ENCODE measurements at places on chromosomes 6 and 20.

GRCh38 chr20:48234951-48235350 lies 449.7 kb upstream of the SULF2 start:
- no peak for DNase-seq

DNA sequence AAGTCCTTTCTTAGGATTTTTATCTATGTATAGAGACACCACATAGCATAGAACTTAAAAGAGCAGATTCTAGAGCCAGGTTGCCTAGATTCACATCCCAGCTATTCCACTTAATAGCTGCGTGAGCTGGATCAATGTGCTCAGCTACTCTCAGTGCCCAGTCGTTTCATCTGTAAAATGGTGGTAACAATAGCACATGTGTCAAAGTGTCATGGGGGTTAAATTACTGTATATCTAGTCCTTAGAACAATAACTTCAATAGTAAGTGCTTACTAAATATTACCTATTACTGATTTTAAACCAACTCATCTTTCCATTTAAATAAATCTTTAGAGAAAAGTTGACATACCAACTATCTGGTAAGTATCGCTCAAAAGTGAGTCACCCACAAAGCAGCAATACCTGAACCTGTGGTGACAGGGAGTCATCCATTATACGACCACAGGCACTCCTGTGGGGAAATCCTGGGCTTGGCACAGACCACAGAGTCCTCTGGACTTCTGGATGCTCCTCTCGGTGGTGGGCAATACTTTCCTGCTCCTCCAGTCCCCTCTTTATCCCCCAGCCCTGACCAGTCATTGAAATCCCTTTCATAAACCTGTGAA lies 154.8 kb downstream of the PDSS2 start:
- no peak for DNase-seq

DNA sequence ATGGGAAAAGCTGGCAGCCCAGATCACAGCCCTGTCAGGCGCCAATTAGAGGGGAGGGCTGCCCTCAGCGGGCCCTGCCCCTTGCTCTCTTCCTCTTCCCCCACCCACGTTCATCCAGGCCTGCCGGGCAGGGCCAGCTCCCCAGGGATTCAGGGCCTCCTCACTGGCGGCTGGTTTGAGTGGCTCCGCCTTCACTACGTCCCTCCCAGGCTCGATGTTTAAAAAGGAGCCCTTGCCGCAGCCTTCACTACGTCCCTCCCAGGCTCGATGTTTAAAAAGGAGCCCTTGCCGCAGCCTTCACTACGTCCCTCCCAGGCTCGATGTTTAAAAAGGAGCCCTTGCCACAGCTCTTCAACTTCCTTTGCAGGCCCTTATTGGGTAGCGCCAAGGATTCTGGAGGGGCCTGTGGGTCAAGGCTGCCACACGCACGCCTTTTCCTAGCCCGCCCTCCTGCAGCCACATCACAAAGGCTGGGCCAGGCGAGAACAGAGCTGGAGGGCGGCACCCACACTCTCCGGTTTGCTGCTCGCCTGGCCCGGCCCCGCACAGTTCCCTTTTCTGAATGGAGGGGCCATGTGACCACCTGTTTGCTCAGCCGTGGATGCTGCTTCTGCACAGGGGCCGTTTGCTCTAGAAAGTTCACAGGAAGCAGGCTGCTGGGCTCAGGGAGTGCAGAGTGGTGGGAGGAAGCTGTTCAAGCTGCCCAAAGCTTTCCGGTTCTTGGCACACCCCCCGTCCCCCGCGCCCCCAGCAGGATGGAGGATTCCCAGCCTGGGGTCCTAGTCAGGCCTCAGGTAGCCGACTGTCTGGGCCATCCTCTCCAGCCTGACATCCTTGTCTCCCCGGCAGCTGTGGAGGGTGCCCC lies 1.6 kb downstream of the SLC17A9 start:
- DNase-seq = peak; percentile 29

GRCh38 chr6:159525445-159526025 lies 167.5 kb downstream of the SOD2 start:
- DNase-seq = no peak

GRCh38 chr6:155889410-155889809 lies 433.8 kb upstream of the NOX3 start:
- no peak for DNase-seq

- no peak for DNase-seq
Observed at GRCh38 chr6:83068616-83069015, 1.1 kb downstream of the DOP1A start.

GRCh38 chr6:37354526-37355384 lies 972 bp downstream of the RNF8 start:
- no peak for DNase-seq

DNA sequence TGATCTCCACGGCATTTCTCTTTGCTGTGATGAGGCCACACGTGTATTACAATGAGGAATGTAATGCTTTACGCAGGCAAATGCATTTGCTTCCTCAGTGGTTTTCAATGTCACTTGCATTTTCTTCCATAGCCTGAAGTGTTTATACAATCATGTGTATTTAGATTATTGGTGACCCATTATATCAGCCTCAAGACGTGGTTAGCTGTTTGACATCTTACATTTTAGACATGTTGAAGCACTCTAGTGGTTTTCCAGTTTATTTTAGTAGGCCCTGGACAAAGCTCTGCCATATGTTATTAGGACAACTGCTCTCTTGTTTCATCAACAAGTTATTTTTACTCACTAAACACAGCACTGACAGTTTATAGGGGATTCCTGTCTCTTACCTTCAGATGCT lies 200.4 kb downstream of the UTRN start:
- no peak for DNase-seq

GRCh38 chr6:113873043-113873667 lies 16.0 kb downstream of the MARCKS start:
- no peak for DNase-seq

DNA sequence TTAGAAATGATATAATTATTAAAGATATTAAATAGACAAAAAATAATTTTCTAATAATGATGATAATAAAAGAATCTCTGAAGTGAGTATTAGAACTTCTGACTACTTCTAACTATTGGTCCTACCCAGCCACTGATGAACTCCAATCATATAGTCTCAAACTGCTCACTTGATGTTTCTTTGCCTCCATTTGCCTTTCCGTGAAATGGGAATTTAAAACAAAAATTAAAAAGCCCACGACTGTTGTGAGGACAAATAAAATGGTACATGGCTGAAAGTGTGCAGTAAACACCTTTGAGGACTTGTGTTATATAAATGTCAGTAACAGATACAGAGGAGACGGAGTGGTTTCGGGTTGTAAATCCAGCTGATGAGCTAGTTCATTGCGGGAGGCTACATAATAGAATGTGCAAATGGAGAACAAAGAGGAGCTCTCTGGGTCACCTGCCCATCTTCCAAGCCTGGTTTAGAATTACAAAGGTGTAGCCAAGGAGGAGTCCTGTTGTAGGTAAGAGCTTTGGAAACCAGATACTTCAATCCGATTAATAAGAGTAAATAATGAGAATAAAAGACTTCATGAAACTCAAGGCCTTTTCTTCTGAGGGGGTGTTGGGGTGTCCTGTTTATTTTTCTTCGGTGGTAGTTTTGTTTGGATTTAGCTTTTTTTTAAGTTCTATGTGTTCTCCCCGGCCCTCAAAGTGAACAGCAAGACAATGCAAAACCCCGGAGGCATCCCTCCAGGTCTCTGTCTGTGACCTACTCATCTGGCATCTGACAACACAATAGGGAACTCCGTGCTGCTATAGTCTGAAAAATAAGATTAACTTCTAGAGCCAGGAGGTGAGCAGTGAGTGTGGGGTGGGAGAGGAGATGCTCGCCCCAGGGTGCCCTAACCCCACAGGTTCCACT lies 4.4 kb upstream of the PXDC1 start:
- peak; percentile 81 for DNase-seq

DNA sequence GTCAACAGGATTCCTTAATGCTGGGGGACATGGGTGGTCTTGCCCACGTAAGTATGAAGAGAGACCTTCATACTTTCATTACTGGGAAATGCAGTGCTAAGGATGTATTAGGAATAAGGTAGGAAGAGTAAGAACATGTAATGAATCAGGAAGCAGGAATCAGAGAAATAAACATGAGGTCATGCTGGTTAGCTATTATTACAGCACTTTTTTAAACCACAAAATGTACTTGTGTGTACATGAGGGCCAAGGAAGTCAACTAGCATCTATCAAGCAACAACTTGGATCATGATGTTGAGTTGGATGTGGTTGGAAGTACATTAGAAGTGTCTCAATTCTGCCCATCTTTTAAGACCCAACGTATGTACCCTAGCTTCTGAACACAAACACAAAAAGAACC lies 63.5 kb upstream of the E2F3 start:
- DNase-seq = no peak

DNA sequence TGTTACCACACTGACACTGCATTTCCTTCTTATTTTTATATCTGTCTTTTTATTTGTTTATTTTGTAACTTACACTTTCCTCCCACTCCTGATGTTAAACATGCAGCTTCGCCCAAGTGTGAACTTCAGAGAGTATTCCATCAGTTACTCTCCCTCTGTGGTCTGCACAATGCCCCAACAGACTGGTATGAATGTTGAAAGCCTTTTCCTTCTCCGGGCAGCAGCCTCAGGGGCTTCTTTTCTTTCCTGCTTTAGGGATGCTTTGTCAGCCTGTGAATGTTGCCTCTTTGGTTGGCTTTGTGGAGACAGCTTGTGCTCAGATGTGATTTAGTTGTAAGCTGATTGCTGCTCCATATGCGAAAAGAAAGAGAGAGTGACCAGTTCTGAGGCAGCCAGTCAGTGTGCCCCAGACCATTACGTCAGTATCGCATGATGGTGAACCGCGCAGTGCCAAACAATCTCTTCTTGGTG lies 44.0 kb downstream of the SMPDL3A start:
- peak; percentile 3 for DNase-seq

- DNase-seq = no peak
Observed at GRCh38 chr6:96809119-96809518, 28.2 kb downstream of the GPR63 start.

DNA sequence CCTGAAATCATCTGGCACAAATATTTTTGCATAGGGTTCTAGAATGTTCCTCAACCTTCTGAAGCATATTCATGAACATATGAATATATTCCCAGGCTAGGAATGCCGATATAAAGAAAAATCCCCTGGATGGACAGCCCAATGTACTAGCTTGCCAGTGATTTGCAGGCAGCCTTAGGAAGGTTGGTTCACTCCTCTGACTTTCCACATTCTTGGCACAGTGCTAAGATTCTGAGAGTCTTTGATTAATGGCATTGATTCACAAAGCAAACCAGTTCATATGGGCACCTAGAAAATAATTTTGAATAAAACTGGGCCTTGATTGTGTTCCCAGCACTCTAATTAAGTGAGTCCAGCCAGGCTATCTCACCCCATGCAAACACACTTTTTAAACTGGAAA lies 56.9 kb upstream of the ENPP4 start:
- DNase-seq = no peak

DNA sequence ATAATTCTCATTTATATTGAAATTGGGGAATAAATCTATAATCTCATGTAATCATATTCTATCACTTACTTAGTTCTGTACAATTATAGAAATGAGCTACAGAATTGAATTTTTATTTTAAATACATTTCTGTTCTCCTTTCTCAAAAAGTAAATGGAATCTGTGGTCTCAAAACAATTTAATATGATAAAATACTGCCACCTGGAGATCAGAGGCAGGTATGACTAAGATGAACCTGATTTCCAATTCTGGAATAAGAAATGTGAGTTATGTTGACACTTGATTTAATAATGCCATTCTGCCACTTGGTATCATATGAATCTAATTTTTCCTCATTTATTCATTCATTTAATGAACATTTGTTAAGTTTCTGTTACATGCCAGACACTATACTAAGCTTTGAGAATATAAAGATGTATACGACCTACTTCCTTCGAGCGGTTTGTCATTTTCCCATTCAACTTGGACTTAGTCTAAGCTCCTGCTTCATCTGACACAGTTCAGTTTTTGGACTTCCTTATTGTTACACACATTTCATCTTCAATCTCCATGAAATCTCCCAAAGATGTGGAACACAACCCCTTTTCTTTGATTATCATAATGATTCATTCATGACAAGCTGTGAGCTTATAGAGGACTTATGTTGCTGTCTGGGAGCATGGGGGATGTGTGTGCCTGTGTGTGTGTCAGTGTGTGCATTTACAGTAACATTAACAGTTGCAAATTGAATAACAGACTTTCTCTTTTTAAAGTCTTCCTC lies 7.5 kb upstream of the CCDC28A start:
- DNase-seq = peak; percentile 6

DNA sequence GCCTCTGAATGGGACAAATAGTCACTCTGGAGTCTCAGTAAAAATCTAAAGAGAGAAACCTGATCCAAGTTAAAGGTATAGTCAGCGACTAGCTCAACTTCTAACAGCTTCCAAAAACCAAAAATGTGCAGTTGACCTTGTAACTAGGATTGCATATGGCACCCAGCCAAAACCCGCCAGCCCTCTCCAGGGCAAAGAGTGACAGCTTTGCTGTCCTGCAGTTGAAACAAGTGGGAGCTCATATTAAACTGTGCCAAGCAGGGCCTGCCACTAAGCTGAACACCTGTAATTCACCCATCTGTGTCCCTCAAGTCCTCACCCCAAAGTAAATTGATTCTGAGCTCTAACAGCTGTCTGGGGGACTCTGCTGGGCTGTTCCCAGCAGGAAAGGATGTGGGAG lies 695.3 kb downstream of the MAFB start:
- peak; percentile 57 for DNase-seq

- DNase-seq = no peak
Observed at GRCh38 chr6:143040018-143040417, 20.7 kb upstream of the AIG1 start.

DNA sequence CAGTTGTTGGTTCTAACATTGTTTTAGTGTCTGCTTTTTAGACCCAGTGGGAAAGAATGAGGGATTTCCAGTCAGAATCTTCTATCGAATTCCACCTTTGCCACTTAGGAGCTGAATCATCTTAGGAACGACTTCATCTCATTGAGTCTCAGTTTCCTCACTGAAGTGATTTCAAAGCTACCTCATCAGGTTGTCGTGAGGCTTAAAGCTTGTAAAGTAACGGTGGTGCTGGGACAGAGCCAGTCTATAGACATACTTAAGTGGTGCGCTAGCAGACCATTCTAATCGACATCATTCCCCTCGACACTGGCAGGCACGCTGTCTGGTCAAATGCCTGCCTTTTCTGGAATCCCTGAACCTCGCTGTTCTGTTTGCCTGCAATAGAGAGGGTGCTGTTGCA lies 55.5 kb downstream of the TMEM170B start:
- no peak for DNase-seq

DNA sequence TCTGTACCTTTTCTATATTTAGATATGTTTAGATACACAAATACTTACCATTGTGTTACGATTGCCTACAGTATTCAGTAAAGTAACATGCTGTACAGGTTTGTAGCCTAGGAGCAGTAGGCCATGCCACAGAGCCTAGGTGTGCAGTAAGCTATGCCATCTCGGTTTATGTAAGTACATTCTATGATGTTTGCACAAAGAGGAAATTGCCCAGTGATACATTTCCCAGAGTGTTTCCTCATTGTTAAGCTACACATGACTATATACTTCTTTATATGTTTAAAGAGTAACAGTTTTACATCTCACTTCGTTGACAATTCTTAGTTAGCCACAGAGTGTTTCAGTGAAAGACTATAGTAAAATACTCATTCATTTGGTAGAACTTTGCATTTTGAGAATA lies 51.5 kb downstream of the SLC35F1 start:
- DNase-seq = no peak

GRCh38 chr6:49563006-49563886 lies 12.8 kb downstream of the C6orf141 start:
- DNase-seq = no peak

GRCh38 chr20:478010-478948 lies 15.9 kb upstream of the TBC1D20 start:
- no peak for DNase-seq
